ENCODE measurements at places on chromosomes 7 and 10.

DNA sequence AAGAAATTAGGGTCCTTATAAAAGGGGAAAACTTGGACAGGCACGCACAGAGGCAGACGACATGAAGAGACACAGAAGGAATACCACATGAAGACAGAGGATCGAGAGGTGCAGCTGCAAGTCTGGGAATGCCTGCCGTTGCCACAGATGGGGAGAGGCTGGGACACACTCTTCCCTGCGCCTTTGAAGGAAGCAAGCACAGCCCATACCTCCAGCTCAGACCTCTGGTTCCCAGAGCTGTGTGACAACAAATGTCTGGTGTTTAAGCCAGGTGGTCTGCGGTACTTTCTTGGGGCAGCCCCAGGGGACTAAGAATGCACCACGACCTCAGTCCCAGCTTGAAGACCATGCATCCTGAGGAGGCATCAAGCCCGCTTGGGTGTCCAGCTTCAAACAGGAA lies 18.3 kb downstream of the INSIG1 start:
- no peak for DNase-seq

DNA sequence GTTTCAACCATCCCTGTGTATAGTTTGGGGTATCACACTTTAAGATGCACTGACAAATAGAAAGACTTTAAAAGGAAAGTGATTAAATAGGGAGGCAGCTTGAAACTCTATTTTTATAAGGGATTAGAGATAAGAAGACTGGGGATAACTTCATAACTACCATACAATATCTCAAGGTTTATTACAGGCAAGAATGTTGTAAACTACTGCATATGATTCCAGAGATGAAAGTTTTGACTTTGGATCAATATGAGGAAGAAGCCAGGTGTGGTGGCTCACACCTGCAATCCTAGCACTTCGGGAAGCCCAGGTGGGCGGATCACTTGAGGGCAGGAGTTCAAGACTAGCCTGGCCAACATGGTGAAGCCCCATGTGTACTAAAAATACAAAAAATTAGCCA lies 96.1 kb downstream of the DNAJC1 start:
- DNase-seq, result no peak

DNA sequence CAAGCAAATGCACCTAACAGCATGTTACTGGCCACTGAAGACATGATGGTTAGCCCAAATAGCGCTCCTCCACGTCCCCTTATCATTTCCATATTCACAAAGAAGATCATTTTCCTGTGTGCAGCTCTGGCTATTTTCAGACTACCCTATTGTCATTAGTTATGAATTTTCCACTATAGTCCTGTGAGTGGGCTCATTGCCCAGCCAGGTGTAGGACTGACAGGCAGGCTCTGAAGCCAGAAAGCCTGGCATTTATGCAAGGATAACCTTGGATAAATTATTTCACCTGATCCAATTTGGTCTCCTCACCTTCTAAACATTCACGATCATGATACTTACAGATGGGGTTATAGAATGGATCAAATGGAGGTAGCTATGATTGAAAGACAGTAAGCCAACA lies 104.6 kb downstream of the C10orf90 start:
- DNase-seq, result no peak

GRCh38 chr10:59625721-59626522 lies 83.7 kb downstream of the SLC16A9 start:
- DNase-seq, result peak; percentile 48

- no peak for DNase-seq
Observed at GRCh38 chr10:61899069-61899531, 2.4 kb upstream of the ARID5B start.

GRCh38 chr10:124896751-124897150 lies 45.2 kb upstream of the ZRANB1 start:
- no peak for DNase-seq
